ENCODE measurements at places on chromosomes 4 and X.

DNA sequence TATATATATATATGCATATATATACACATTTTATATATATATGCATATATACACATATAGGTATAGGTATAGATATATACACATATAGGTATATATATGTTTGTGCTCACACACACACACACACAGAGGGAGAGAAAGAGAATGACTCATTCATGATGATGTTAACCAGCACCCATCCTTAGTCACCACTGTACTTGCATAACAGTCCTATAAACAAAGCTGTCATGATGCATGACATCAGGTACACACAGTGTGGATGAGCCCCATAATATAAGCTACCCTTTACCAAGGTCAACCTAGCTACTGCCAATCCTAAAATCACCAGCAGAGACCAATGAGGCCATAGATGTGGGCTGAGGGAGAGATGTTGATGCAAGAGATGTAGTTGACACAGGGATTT, 1408.0 kb downstream of the RAPGEF2 start:
- no peak for DNase-seq

- no peak for DNase-seq
Observed at GRCh38 chr4:95290702-95291101, 258.1 kb downstream of the UNC5C start.

DNA sequence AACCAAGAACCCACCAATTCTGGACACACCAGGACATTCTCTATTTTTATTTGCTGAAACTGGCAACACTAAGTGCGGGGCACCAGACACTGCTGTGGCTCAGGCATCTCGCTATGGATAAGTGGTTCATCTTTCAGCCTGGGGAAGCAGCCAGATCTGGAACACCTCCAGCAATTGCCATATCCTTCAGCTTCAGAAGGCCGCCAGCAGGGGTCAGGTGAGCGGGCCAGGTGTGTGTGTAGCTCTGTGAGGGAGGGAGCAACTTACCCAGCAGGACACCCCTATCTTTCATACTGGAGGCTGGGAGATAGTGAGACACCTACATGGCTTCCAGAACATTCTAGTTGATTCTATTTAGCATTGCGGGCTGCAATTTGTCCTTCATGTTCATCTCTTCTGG, 57.0 kb upstream of the GBA3 start:
- no peak for DNase-seq

GRCh38 chr4:109125084-109125483, 177.4 kb downstream of the COL25A1 start:
- no peak for DNase-seq

GRCh38 chr4:183906489-183906738, 1.3 kb downstream of the STOX2 start:
- no peak for DNase-seq

DNA sequence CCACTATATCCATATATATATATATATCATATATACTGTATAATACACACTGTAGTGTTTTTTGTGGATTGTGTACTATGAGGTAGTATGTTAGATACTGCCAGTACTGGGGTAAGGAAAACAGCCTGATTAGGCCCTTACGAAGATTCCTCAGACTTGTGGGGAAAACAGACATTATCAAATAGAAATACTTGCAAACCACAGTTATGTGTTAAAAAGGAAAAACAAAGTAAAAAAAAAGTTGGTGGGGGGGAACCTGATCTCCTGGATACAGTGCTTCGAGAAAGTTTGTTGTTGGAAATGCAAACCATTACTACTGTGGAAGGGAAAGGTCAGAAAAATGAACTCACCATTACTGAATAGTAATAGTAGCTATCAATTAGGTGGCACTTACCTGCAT, 53.0 kb downstream of the PKD2 start:
- DNase-seq: no peak

- no peak for DNase-seq
Observed at GRCh38 chr4:15836362-15836761, 58.2 kb downstream of the CD38 start.
